ENCODE measurements at places on chromosomes 16 and 17.

- no peak for DNase-seq
These were observed 158.5 kb downstream of the RPTOR start for GRCh38 chr17:80703142-80703478.

DNA sequence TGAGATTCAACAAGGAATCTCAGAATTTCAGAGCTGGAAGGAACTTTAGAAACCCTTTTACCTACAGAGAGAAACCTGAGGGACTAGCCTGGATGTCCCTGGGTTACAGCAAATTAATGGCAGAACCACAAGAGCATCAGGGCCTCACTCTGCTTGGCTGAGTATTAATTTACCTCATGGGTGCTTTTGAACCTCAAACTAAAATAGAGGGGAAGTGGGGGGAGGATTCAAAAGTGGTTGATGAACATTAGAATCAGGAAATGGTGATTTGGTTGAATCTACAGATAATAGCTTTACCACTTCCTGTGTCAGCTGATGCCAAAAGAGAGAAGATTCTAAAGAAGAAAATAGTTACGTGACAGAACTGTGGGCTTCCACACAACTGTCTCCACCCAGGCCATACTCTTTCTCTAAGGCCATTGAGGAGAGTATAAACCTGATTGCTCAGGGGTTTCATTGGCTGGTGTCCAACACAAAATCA, 11.3 kb upstream of the SKAP1 start:
- no peak for DNase-seq

GRCh38 chr16:6195966-6196365, 1098.4 kb upstream of the EEF2KMT start:
- DNase-seq, result no peak

DNA sequence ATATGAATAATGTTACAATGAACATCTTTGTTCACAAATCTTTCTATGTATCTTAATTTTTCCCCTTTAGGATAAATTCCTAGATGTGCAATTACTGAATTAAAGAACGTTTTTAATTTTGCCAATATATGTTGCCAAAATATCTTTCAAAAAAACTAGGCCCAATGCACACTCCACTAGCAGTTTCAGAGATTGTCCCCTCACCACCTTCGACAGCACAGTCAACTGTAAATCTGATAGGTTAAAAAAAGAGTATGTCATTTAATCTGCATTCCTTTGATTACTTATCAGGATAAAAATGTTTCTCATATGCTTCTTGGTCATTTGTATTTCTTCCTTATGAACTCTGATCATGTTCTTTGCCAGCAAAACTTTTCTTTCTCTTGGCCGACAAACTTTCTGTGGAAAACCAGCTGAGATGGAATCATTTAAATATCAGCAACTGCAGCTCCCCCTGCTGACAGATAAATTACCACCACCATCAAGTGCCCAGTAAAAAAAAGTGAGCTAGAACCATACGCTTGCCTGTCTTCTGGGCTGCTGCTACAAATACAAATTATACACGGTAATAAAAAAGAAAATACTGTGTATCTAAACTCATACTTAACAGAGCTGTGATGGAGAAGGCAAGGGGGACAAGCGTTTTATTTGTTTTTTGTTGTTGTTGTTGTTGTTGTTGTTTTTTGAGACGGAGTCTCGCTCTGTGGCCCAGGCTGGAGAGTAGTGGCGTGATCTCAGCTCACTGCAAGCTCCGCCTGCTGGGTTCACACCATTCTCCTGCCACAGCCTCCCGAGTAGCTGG, 19.6 kb upstream of the KANSL1 start:
- DNase-seq, result peak; percentile 93

GRCh38 chr16:57732037-57732436, 3.5 kb upstream of the KATNB1 start:
- DNase-seq, result peak; percentile 69

DNA sequence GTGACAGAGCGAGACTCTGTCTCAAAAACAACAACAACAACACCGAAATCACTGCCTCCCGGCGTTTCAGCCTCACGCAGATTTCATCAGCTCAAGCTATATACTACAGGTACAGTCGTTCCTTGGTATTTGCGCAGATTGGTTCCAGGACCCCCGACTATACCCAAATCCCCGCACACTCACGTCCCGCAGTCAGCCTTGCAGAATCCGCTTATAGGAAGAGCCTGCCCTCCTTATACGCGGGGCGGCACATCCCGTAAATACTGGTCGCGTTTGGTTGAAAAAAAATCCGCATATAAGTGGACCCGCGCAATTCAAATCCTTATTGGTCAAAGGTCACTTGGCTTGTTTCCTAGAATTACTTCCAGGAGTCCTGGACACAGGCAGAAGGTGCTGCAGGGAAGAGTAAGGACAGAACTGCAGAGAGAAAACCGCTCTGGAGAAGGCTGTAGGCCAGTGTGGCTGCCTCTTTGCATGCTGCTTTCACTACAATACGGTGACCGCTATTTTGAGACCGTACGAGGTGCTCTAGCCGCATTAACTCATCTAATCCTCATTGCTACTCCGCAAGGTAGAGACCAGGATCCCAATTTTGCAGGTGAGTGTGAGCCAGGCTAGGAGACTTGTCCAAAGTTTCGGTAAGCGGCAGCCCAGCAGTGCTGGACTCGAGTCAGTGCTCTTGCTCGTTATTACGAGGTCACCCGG, 718 bp downstream of the NDUFAB1 start:
- DNase-seq, result no peak

DNA sequence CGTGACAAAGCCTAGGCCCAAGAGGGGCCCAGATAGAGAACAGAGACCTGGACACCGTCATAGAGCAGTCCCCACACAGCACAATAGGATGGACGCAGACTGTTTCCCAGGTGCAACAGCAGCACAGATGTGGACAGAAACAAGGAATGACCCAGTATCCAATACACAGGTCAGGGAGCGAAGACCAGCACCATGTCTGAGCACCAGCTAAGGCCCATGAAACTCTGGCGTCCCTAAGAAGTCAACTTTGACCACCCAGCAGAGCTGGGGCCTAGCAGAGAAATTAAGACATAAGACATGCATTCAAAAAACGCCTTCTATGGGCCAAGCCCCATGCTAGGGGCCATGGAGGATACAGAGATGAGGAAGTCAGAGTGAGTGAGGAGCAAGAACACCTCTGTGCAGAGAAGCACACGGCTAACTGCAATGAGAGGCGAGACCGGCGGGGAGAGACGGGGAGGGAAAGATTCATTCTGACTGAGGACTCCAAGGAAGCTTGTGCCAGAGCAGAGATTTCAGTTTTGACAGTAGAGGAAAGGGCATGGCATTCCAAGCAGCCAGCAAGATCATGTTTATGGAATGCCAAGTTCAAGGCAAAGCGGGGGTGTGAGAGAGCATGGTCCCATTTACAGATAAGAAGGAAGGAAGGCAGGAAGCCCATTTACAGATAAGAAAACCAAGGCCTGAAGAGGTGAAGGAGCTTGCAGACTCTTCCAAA, 50.8 kb downstream of the PITPNM3 start:
- no peak for DNase-seq

- DNase-seq, result no peak
These were observed 3.8 kb upstream of the CBFB start for GRCh38 chr16:67025210-67025550.

- DNase-seq, result no peak
These were observed 19.1 kb downstream of the ST6GALNAC2 start for GRCh38 chr17:76566613-76566943.

- DNase-seq, result no peak
These were observed 168.4 kb downstream of the ENGASE start for GRCh38 chr17:79242873-79243602.

DNA sequence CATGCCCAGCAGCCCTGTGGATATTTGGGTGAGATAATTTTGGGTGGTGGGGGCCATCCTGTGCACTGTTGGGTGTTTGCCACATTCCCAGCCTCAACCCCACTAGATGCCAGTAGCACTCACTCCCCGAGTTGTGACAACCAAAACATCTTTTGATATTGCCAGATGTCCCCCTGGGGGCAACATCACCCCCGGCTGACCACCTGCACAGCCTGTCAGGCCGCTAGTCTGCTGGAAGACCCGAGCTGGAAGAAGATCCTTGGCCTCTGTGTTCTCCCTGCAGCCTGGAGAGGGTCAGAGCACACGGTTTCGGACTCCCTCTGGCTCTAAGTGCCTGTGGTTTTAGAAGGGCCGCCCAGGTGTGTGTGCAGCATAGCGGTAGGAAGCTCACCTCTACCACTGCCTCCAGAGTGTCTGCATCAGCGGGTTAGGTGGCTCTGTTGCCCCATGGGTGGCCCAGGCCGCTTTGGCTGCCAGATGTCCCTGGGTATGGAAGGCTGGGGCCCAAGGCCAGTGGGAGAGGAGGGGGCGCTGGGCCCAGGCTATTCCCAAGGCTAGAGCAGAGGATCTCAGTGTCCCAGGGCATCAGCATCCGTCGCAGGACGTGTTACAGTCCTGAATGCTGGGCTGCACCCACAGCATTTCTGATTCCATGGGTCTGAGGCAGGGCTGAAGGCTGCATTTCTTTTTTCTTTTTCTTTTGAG, 195.8 kb upstream of the GSE1 start:
- no peak for DNase-seq

DNA sequence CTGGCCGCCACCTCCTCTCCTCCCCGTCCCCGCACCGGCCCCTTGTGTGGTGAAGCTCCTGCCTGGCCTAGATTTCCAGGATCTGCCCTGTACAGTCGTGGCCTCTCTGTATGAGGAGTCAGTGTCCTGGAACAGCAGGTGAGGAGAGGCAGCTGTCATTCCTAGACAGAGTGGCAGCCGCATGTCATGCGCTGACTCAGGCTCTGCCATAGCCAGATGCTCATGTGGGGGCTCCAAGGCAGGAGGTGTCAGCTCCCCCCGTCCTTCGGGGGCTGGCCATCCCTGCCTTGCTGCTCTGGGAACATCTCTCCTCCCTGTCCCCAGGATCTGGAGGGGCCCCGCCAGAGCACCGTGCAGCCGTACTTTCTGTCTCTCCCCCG, 60.4 kb downstream of the BAIAP2 start:
- no peak for DNase-seq

- peak; percentile 98 for DNase-seq
These were observed at the start of gene MPG for GRCh38 chr16:77807-78443. MPG (plus strand) TSS chr16:78225; CDS start chr16:78310, 85 bp downstream.

DNA sequence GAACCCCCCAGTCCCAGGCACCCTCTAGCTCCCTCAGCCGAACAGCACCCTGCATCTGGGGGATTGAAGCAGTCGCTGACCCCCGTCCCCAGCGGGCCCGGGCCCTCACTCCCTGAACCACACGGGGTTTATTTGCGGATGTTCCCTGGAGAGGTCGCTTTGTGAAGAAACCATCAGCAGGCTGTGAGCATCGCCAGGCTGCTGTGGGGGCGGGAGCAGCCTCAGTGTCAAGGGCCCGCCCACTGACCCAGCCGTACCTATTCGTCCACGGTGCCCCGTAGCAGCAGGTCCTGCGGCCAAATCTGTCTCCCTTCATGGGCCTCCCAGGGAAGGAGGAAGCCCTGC, 6.4 kb upstream of the RAB40C start:
- DNase-seq, result no peak

DNA sequence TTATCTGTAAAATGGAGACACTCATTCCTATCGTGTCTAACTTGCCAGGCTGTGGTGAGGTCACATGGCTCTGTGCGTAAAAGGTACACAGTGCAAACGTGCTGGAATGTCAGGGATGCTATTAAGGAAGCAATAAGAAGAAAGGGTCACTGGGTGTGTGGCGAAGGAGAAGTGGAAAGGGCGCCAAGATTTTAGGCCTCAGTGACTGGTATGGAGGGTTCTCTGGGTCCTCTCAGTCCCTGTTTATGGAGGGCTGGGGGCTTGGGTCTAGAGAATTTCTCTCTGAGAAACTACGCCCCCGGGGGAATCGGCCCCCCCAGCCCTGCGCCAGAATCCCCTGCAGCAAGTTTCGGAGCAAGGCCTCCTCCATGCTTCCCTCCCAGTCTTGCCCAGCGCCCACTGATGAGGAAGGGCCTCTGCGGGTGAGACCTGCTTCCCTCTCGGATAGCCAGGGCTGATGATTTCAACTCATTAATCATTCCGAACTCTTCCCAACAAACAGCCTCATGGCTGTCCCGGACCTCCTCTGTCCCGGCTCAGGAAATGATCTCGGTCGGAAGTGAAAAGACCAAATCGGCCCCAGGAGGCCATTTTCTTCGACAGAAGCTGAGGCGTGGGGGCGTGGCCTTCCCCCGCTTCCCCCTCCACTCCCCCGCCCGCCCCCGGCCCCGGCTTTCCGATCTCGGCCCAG, 1.2 kb upstream of the HEXIM1 start:
- peak; percentile 58 for DNase-seq

DNA sequence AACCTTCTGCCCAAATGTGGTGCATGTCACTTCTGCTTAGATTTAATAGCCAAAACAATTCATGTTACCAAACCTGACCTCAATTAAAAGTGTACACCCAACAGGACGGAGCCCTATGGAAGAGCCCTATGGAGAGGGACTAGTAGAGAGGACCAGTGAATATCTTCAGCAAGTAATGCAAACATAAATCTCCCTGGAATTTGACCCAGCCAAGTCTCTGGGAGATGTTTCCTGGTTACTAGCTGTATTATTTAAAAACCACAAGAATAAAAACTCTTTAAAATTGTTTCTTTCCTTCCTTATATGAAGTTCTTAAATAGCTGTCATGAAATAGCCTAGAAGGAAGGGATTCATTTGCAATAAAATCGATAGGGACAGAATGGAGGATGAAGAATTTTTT, 255.8 kb downstream of the CDH11 start:
- no peak for DNase-seq

- DNase-seq, result no peak
These were observed 94.9 kb downstream of the CA4 start for GRCh38 chr17:60244656-60245055.

- no peak for DNase-seq
These were observed 61.4 kb downstream of the VAT1L start for GRCh38 chr16:77849646-77850258.

DNA sequence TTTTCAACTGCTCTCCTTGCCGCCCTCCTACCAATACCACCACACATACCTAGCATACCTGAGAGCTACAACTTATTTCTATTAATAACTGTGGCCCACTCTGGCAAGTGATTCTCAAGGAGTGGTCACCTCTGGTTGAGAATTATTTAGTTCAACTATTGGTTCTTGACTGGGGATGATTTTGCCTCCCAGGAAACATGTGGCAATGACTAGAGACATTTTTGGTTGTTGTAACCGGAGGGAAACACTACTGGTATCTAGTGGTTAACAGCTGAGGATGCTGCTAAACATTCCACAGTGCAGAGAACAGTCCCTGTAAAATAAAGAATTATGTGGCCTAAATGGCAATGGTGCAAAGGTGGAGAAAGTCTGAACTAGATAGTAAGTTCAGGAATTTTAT, 96.7 kb downstream of the TRIM37 start:
- no peak for DNase-seq

GRCh38 chr17:38919316-38920078, 5.9 kb upstream of the LASP1NB start:
- DNase-seq, result no peak
